ENCODE measurements at places on chromosomes 2 and 18.

GRCh38 chr18:66900837-66901236 lies 296.9 kb upstream of the CDH19 start:
- DNase-seq, result no peak

DNA sequence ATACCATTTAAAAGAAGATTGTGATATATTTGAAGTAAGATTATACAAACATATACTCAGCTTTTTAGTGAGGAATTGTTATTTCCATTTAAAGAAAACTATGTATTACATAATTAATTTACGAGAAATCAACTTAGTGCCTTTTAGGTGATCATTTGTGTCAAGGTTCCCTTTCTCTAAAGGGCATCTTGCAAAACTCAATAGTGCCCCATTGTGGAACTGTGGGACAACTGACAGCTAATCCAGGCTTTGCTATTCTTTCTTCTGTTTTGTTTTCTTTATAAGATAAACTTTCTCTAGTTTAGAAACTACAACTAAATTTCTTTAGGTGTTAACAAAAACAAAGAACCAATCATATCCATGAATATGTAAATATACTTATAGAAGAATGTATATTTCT lies 24.3 kb upstream of the VIT start:
- DNase-seq, result no peak

DNA sequence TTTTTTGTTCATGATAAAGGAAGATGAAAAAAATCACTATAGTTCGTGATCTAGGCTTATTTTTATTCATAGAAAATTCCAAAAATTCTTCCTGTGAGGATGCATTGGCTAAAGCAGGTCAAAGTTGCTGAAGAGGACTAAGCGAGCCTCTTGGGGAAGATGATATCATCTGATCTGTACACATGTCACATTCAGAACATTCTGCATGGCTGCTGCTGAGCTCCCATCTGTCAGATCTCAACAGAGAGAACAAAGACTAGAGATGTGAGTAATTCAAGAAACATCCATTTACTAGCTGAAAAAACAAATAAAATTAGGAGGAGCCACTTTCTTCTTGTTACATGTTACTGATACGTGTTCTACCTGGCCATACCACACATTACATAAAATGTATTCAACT lies 518.6 kb upstream of the FSIP2 start:
- DNase-seq, result no peak

DNA sequence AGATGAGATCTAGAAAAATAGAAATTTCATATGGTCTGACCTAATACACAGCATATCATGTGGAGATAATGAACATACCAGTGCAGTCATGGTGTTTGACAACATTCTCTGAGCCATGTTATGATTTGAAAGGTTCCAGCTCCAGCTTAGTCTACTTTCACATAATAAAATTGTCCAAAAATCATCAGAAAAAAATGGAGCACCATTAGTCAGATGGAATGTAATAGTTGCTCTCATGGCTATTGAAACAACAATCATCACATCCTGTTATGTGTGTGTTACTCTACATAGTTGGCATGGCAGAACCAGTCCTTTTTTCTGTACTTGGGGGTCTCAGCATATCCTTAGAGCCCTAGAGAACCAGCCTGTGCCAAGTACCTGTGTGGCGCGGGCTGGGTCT lies 678.9 kb upstream of the FANCL start:
- no peak for DNase-seq

GRCh38 chr2:174005801-174006419 lies 40.7 kb upstream of the SP3 start:
- no peak for DNase-seq

- DNase-seq, result no peak
These were observed 74.8 kb downstream of the MAP2 start for GRCh38 chr2:209498614-209499013.

DNA sequence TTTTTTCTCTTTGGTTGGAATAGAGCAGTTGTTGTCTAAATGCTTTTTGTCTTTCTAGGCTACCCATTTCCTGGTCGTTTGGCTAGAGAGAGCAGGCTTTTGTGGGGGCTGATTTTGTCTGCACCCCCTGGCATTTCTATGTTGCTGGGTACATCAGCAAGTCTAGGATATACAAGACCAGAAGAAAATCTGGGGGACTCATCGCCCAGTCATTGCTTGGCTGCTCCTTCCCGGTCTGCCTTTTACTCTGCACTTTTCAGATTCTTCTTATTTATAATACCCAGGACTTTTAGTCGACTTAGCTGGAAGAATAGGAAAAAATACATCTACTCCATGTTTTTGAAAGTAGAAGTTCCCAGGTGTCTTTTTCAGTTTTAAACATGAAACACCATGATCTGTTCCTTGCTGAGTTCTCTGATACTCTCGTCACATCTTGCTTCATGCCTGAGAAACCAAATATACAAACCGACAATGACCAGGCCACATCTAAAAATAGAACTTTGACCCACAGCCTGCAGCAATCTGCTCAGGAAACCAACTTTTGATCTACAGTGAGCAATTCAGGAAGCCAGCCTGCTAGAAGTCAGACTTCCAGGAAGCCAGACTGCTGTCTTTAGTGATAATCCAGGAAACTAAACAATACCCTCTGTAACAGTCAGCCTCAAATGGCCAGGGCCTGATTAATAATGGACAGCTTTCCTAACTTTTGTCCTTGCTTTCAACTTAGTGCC lies 163.8 kb upstream of the MEX3C start:
- DNase-seq, result no peak

DNA sequence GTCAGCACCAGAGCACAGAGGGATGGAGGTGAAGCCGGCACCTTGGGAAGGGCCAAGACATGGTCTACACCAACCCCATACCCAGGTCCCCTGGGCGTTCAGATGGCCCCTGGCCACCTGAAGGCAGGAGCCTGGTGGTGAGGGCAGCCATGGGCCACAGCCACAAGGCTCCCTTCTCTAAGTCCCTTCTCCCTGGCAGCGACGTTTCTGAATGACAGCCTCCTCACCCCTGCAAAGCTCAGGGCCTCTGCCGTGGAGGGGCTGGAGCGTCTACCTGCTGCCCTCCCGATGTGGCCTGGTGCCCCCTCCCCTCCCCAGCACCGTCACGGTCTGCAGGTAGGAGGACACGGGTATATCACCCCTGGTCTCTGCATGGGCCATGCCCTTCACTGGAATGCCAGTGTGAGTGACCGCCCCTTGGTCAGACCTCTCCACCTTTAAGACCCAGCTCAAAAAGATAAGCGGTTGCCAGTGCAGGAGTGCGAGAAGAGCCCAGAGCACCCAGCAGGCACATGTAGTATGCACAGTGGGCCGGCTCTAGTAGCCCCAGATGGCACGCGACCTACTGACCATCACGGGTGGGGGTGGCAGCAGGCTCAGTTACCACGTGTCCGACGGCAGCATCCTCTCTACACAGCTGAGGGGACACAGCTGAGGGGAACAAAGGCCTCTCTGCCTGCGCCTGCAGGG lies 46.6 kb downstream of the HS6ST1 start:
- no peak for DNase-seq

GRCh38 chr2:108870069-108870644 lies 83.6 kb downstream of the CCDC138 start:
- DNase-seq, result no peak

GRCh38 chr2:19295998-19296502 lies 62.4 kb downstream of the OSR1 start:
- DNase-seq, result no peak

DNA sequence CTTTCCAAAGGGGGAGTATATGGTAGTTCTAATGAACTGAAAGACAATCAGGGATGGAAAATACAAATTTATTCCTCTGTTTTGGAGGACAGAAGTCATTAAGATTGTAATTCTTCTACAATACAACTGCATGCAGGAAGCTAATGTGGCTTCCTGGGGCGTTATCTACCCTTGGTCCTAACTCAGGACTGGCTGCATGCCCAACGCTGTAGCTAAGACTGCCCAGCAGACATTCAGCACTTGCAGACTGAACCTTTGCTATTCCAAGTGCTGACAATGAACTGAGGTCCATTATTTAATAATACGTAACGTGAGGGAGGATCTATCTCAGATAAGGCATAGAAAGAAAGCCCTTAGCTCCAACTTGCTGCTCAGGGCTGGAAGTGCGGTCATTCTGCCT lies 53.2 kb downstream of the ZAP70 start:
- DNase-seq, result no peak

DNA sequence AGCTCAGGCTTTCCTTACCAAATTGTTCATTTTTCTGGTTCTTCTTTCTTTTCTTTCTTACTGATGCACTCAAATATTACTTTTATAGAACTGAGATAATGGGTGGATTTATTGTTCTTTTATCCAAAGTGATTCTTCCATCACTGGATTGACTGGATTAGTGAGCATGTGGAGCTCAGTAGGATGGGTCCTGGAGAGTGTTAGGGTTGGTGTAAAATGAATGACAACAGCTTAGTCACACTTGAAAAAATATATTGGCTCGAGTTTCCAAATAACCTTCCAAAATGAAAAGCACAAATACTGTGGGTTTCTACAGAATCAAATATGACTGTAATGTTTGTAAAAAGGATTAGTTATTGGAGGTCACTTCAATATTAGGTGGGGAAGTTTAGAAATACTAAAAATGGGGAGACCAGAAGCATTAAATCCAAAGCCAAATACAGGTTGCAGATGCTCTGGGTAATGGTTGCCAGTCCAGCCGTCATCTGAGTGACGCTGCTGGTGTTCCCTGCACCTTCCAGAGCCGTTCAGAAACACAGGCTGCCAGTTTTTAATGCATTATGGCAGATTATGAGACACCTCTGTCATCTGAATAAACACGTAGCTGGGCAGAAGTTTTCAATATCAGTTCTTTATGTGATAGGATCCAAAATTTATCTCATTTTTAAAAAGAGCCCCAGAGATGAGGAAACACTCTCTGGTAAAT lies 294.8 kb upstream of the NRP2 start:
- no peak for DNase-seq

GRCh38 chr2:193462411-193462810 lies 1267.7 kb upstream of the TMEFF2 start:
- no peak for DNase-seq

DNA sequence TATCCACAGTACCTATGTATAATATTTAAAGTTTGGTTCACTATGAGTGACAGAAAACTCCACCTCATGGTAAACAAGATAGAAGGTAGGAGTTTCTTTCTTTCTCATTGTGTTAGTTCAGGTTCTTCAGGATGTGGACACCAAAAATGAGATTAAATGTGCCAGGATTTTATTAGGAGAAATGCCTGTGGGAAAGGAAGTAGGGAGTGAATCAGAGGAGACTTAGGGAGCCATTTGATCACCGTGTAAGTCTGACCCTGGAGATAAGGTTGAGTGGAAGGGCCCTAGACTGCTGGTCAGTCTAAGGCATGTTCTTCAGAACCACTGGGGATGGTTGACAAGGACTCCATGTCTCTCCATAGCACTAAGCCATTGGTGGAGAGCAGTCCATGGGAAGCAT lies 8.1 kb downstream of the AOX1 start:
- DNase-seq, result no peak

DNA sequence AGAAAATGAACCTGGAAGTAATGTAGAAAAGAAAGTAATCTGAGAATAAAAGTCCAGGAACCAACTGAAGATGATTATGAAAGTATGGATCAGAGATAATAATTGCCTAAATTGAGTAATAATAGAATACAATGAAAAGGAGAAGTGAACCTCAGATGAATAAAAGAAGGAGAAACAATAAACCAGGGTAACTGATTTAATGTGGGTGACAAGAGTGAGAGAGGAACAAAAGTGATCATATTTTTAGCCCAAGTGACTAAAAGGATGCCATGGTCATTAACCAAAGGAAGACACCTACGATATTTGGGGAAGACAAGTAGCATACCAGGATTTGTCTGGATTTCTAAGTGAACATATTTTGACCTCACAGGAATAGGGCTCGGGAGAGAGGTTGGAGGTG lies 600.6 kb downstream of the RNF144A start:
- DNase-seq, result no peak

DNA sequence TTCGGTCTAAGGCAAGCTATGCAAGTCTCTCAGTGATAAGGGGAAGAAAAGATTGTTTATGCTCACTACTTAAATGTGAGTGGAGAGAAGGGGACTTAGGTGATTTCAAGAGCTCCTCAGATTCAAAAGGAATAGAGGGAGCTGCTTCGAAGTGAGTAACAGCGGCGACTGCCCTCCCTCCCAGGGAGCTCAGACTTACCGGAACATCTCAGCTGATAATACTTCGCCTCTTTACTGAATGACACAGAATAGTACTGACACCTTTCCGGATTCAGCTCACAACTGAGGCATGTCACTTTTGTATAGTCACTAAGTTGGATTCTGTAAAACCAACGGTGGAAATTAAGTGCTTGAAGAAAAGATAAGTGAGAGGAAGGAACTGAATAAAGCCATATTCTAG lies 55.5 kb downstream of the DPP4 start:
- no peak for DNase-seq

GRCh38 chr18:49177812-49178211 lies 227.0 kb upstream of the SMAD7 start:
- DNase-seq, result peak; percentile 53

DNA sequence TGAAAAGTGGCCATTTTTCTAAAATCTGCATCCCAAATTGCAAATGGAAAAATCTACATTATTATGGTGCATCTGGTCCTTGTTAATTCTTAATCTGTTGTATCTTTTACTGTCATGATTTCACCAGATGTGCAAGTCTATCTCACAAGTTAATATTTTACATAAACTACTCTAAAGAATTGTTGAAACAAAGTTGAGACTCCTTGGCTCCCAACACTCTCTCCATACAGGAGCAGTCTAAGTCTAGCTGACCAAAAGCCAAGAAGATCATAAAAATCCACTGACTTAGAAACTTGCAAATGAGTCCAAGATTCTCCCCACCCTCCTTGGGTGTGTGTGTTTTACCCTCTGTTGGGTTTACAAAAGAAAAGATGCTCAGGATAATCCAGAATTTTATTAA lies 85.1 kb downstream of the NCKAP5 start:
- no peak for DNase-seq

DNA sequence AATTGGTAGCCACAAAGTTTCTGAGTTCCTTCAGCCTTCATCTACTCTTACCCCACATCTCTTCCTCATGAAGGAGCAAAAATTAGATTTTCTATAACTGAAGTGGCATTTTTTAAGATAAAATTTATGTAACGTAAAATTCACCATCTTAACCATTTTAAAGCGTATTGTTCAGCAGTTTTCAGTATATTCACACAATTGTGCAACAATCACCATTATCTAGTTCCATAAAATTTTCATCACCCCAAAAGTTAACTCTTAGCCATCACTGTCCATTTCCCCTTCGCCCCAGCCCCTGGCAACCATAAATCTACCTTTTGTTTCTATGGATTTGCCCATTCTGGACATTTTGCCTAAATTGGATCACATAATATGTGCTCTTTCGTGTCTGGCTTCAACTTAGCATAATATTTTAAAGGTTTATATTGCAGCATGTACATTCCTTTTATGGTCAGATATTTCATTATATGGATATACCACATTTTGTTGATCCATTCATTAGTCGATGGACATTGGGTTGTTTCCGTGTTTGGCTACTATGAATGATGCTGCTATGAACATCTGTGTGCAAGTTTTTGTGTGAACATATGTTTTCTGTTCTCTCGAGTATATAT lies 44.6 kb downstream of the ATIC start:
- no peak for DNase-seq
